ENCODE measurements at places on chromosomes 4 and X.

DNA sequence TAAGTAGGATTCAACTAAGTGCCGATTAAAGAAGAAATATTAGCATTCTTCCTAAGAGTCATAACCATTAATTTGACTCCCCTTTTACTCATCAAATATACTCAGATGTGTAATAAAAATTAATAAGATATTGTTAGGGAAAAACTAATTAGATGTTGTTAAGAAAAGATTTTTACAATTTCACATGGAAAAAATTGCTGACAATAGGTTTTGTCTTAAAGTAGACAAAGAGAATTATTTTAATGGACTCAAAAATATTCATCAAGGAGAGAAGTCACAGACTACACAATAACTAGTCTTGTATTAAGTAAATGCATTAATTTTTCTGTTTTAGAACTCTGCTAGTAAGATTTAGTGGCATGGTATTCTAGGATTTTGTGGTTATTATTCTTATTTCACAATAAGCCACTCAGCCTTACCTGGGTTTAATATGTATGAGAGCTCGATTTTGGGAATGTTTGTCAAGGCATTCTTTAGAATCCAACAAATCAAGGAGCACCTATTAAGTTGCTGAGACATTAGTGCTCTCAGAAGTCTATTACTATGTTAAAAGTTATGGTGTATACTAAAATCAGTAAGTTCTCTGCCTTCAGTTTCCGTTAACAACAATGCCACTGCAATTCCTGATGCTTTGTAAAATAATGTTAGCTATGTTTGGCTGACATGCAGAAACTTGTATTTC lies 110.2 kb upstream of the UGT8 start:
- DNase-seq = no peak

DNA sequence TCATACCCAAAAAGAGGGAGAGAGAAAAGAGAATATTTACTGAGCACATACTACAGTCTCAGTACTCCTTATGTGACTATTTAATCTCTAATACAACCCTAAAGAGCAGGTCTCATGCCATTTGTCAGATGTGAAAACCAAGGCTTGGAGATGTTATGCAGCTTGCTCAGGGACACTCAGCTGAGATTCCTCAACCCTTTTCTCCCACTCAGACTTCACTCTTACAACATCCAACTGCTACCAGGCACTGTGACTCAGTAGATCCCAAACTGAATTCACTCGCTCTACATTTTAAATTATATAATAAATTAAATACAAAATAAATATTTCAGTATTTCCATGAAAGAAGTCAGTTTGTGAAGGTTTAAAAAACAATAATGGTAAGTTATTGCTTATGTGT lies 53.7 kb downstream of the TSPAN5 start:
- no peak for DNase-seq

GRCh38 chr4:10032625-10033024 lies 11.3 kb upstream of the SLC2A9 start:
- peak; percentile 81 for DNase-seq

DNA sequence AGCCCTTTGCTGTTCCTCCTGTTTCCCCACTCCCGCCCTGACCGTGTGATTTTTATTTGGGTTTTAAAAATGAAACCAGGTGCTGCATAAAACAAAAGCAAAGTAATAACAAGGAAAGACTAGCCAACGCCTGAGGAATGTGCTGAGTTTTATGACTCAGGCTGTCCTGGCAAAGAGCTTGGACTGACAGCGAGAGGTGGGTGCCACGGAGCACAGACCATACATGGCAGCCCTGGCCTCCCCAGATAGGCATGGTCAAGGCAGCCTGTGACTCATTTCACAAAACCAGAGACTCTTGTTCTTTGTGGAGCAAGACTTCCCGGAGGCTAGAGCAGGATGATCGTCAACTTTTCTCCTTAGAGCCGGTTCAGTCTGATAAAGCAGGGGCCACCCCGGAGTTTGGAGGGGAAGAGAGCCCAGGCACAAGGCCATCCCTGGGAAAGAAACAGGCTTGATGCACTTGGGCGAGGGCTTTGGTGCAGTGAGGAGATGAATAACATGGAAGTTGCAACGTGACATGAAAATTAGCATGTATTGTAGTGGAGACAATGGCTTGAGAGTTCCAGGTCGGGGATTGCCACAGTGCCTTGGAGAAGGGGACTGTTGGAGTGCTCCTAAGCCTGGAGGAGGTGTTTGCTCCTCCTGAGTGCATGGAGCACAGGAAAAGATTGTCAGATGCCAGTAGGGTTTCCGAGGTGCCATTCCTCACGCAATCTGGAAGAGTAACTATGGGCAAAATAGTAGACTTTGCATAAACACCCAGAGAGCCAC lies 54.8 kb downstream of the C4orf51 start:
- no peak for DNase-seq

DNA sequence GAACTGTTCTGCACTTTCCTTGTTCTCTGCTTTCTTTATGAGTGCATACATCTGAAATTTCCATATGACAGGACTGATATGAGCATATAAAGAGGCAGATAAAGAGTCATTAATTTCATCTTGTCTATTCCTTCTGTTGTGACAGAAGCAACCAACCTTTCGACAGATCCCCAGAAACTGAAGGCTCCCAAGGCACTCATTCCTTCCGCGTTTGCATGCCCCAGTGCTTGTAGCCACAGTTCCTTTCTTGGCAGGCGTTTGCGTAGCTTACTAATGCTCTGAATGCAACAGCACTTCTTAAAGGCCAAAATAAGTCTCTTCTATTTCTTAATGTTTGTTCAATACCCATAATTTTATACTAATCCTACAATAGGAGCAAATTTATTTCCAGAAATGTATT lies 94.0 kb upstream of the TBL1X start:
- peak; percentile 60 for DNase-seq

DNA sequence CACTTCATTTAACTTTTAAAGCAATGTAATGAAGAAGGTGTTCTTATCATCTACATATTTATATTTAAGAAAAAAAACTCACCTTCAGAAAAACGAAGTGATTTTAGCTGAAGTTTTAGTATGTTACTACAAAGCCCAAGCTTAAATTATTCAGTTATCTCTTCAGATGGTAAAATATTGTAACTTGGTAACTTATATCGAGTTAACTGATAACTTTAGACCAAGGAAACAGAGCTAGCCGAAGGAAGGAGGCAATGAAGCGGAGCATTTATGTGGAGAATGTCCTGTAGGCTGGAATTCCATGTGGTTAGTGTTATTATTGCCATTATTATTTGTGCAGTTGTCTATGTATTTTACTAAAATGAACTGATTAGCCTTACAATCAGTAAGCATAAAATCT lies 1102.1 kb upstream of the LCORL start:
- no peak for DNase-seq

DNA sequence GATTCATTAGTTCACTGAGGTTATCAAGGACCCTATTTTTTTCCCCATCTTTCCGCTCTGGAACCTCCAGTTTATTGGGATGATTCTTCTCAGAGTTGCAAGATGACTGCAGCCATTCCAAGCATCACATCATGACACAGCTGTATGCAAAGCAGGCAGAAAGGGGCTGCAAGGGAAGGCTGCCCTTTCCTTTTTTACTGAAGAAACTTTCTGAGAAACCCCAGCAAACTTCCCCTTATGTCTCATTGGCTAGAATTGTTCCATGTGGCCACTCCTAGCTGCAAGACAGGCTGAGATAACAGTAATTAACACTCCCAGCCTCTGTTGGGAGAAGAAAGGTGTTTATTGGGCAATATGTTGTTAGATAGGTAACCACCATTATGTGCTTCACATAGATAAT lies 102.6 kb downstream of the SATL1 start:
- DNase-seq = no peak

DNA sequence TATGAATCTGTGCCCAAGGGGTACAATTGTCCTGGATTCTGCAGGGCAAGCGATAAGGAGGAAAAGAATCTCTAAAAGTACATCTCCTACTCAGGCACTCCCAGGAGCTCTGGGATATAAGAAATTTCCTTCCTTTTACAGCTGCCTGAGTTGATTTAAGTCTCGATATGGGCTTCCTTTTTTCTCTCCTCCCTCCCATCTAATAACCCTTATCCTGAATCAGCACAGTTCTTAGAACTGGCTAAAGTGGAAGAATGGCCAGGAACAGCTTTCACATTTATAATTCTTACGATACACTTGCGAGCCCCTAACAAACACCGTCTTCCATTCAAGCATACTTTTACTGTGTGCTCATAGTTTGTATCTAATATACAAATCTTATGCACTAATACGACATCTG lies 21.2 kb downstream of the LRP2BP start:
- DNase-seq = no peak

GRCh38 chr4:27010334-27010940 lies 149.8 kb downstream of the STIM2 start:
- DNase-seq = peak; percentile 43

- no peak for DNase-seq
Measured at GRCh38 chr4:99459546-99460042, 24.5 kb upstream of the ADH7 start.

- DNase-seq = no peak
Measured at GRCh38 chr4:42510225-42510624, 112.9 kb downstream of the SHISA3 start.

DNA sequence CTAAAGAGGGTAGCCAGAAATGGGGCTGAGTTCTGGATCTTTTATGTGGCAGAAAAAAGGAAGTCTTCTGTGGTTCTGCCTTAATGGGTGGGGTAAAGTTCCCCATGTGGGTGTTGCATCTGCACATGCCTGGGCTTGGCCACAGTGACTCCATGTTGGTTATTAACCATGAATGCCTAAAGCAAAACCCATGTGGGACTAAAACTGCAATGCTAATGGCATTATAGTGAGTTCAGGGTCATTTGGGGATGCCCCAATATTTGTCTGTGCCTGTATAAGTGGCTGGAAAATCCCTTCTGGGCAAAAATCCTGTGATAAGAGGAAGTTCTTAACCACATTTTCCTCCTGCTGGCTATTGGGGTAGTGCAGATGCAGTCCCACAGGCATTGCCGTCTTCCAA lies 857.4 kb downstream of the FAT4 start:
- peak; percentile 39 for DNase-seq

GRCh38 chr4:73662709-73663546 lies 42.7 kb upstream of the RASSF6 start:
- peak; percentile 78 for DNase-seq

GRCh38 chr4:2166253-2166652 lies 75.7 kb downstream of the HAUS3 start:
- DNase-seq = no peak

GRCh38 chr4:13547485-13548041 lies 3.3 kb upstream of the NKX3-2 start:
- DNase-seq = no peak

GRCh38 chrX:33989936-33990335 lies 142.2 kb downstream of the FAM47A start:
- DNase-seq = no peak

- no peak for DNase-seq
Measured at GRCh38 chrX:17448188-17448587, 73.2 kb downstream of the NHS start.

GRCh38 chr4:130029442-130029841 lies 933.5 kb downstream of the C4orf33 start:
- DNase-seq = no peak

DNA sequence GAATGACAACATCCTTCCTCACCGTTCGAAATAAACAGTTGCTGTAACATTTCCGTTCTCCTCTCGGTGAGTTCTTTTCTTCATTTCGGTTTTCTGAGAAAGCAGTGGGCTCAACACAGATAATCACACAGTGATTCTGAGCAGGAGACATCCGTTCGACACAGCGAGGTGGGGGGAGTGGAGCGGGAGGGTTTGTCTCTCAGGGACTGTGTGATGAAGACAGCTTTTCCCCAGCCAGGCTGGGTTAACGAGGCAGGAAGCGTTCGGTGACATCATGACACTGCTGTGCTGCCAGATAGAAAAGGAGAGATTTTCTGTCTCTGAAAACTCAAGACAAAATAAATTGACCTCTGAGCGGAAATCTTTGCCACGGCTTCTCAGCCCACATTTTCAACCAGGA lies 119.3 kb downstream of the CRLF2 start:
- DNase-seq = no peak

- DNase-seq = no peak
Measured at GRCh38 chr4:6095897-6096296, 77.7 kb upstream of the C4orf50 start.

DNA sequence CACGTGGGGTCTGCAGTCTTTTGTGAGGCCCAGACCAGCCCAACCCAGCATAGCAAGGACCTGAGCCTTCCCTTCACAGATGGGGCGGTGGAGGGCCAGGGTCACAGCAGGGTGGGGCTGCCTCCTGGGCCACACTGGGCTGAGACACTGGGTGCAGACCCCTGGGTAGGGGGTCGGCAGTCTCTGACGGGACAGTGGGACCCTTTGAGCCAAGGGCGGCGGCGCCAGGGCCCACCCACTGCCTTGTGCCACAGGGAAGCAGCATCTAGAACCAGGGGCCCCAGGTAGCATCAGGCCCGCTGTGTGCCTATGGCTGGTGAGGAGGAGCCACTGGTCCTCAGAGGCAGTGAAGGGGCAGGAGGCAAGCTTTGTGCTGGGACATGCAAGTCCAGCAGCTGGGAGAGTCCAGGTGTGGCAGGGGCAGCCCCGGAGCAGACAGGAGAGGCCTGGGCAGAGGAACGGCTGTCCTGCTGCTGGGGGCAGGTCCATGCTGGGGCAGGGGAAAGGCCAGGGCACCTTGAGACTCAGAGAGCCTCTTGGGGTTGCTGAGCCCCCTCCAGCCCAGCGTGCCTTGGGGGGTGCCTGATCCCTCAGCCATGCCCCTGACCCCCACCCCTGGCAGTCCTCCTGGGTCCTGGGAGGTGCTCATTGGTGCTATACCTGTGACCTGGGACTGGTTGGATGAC lies 131.3 kb upstream of the NKX1-1 start:
- no peak for DNase-seq

DNA sequence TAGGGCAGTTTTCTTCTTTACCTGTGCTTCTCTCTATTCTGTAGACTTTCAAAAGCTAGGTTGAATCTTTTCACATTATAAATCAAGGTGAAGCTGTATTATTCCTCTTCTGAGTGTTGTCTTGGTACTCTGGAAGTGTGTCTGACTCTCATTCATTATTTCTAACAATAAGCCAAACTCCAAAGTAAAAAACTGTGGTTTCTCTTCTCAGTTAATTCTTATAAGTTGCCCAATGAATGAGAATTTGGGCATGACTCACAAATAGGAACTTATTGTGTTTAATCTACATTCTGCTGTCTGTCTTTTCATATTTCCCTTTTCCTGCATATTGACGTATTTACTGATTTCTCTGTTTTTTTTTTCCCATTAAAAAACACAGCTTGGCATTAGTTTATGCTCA lies 714.5 kb downstream of the CCSER1 start:
- no peak for DNase-seq

DNA sequence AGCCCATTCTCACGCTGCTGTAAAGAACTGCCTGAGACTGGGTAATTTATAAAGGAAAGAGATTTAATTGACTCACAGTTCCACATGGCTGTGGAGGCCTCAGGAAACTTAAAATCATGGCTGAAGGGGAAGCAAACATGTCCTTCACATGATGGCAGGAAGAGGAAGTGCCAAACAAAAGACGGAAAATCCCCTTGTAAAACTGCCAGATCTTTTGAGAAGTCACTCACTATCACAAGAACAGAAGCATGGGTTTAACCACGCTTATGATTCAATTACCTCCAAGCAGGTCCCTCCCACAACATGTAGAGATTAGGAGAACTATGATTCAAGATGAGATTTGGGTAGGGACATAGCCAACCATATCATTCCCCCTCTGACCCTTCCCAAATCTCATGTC lies 335.5 kb downstream of the IL15 start:
- peak; percentile 14 for DNase-seq

- peak; percentile 68 for DNase-seq
Measured at GRCh38 chr4:56469489-56470210, 2.2 kb downstream of the SRP72 start.

All from MV-4-11 (cell line).